ENCODE measurements at places on chromosomes 7 and 10.
A peak's percentile ranks its signal among the peaks of the same experiment; 100 is the strongest.

DNA sequence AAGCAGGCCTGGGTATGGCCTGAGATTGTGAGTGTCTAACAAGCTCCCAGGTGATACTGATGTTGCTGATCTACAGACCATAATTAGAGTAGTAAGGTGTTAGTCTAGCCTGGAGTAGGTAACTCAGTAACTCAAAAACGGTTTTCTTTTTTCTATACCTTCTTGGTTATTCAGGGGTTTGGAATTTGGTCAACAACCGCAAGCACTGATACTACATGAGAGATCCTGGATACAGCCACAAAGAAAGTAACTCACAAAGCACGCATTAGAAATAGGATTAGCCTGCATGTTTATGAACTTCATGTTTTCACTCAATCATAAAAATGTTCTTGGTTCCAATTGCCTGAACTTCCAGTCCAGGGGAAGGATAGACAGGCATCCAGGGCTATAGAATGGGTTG lies 803.5 kb downstream of the MAGI2 start:
- no peak for DNase-seq

GRCh38 chr10:59750155-59750945 lies 2.9 kb downstream of the MRLN start:
- DNase-seq = no peak

DNA sequence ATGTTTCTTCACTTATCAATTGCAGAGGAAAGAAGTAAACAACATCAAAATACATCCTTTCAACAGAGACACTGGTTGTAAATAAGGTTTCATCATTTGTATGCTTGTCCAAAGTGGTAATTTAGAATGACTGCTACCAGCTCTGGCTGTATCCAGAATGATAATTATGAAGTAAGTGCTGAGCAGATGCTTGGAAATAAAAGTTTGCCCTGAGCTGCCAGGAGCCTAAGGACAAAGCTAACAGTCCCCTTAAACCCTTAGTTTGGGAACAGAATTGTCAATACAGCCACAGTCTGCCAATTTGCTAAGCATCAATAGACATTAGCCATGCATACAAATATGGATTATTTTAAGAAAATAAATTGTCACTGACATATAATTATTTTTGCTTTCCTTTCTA lies 147.0 kb upstream of the SLC13A1 start:
- no peak for DNase-seq

- DNase-seq = no peak
Measured at GRCh38 chr7:94178230-94178629, 174.1 kb upstream of the BET1 start.

DNA sequence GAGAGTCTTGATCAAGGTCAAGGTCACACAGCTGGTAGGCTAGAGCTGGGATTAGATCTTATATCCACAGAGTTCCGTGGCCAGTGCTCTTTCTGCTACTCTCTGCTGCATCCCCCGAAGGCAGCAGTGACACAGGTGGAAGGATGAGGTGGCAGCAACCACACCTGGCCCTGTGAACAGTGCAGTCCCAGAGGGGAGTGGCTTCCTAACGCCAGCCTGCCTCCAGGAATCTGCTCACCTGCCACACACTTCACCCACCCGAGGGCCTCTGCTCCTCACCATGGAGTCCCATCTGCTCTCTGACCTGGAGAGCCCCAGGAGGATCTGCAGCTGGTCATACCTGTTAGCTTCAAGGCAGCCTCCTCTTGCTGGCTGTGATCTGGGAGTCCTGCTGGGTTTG lies 484.2 kb downstream of the PLXNA4 start:
- DNase-seq = no peak

DNA sequence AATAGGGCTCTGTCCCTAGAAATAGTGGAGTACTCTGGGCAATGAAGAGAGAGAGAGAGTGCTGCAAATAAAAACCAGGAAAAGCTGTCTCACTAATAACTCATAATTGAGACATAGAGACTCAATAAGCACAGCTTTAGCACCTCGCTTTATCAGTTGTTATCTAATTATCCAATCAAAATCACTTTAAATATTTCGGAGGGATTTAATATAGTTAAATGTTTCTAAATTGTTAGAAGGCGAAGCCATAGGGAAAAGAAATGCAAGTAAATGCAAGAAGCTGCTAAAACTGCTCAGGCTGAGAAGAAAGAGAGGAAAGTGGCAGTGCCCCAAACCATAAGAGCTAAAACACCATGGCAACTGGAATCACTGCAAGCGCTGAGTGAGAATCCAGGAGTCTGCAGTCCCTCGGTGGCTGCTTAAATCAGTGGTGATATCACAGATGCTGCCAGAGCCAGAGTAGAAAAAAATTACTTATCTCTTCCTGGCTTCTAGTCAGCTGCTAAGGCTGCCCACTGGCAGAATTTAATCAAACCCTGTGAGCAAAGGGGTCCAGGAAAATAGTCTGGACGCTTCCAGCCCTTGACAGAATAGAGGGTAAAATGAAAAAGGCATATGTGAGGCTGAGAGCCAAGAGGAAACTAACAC lies 150.4 kb upstream of the CHRM2 start:
- DNase-seq = no peak

DNA sequence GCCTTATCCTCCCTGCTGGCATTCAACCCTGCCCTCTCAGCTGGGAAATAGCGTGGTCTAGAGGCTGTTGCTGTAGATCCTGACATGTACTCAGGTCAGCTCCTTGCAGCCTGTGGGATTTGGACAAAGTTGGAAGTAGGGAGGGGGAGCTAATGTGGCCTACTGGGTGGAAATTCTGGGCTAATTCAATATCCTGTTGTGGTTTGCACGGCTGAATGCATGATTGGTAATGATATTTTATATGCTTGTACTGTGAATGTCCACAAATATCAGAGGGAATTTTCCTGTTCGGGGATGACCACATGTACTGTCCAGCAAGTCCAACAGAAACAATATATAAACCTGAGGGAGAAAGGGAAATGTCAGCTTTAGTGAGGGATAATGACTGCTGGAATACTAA lies 22.1 kb upstream of the NPVF start:
- DNase-seq = no peak

DNA sequence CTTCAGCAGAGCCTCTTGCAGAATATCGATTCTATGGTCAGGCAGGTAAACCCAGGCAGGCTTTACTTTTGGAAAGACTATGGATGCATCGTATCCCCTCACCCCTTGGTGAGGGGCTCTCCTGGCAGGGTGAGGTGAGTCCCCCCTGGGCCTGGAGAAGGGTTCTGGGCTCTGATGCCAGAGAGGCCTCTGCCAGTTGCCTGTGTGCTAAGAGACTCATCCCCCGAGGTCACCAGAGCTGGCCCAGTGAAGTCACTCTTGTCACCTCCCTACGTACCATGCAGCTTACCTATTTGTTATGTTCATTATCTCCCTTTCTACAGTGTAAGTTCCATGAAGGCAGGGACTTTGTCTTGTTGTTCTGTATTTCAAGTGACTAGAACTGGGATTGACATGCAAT lies 51.3 kb downstream of the TSPAN15 start:
- DNase-seq = no peak

DNA sequence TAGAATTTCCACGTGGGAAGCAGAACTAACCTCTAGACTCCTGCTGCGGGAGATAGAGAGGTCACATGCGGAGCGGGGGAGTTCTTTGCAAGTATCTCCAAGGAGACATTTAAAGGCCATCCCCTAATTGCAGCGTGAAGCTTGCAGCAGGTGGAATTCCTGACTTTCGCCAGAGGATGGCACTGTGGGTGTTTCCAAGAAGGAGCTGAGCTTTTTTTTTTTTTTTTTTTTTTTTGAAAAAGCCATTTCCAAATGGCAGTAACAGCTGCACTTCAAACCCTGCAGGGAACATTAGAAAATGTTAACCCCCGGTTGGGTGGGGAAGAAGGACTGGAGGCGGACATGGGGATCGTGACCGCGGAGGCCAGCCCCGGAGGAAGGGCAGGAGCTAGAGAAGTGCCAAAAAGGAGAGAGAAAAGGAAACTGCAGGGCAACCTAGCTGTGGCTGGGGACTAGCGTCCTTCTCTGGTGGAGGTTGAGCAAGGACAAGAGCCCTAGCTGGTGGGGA lies 487.7 kb downstream of the TYW1 start:
- DNase-seq = peak; percentile 59

- DNase-seq = no peak
Measured at GRCh38 chr10:132364594-132364970, 32.4 kb upstream of the PWWP2B start.

GRCh38 chr7:139901056-139901795 lies 72.2 kb downstream of the TBXAS1 start:
- no peak for DNase-seq

- no peak for DNase-seq
Measured at GRCh38 chr7:128112018-128112780, 81.0 kb upstream of the LRRC4 start.

DNA sequence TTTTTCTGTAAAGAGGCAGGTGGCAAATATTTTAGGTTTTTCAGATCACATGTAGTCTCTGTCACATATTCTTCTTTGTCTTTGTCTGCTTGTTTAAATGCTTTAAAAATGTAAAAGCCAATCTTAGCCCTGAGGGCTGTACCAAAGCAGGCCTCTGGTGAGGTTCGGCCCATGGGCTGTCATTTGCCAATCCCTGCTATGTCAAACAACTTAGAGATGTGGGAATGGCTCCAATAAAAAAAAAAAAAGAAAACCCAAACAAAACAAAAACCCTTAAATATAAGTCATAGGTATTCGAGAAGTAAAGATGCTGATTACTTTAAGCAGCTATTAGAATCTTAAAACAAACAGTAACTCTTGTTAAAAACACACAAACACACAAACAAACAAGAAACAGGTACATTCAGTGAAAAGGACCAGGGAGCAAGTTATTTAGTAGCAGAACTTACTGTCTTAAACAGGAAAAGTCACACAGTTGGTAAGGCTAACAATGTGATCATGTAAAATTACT lies 61.4 kb upstream of the NAMPT start:
- no peak for DNase-seq

DNA sequence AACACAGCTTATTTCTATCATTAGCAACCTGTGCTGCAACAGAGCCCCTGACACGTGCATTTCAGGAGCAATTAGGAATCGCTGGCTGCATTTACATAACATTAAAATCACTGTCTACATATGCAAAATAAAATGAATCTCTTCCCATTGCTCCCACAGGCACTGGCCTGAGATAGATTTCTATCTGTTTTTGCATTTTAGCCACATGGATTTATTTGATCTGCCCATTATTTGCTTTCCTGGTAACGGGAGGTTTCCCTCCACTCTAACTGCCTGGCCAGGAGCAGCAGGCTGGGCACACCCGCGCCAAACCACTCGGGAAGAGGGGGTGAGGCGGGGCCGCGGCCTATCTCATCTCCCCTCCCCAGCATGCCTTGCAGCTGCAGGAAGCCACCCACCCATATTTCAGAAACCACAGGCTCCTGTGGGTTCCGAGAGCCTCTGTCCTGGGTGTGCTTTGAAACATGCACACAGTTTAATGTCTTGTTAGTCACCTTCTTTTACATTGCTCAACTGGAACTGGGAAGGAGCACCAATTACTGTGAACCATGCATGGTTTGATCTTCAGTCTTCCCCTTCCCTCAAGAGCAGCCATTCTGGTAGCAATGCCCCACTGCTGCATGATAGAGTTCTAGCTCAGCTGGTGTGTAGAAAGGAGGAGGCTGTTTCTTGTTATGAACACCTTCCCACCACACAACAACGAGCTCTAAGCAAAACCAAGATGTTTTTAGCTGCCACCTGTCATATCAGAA lies 37.7 kb upstream of the IKZF1 start:
- DNase-seq = peak; percentile 84

DNA sequence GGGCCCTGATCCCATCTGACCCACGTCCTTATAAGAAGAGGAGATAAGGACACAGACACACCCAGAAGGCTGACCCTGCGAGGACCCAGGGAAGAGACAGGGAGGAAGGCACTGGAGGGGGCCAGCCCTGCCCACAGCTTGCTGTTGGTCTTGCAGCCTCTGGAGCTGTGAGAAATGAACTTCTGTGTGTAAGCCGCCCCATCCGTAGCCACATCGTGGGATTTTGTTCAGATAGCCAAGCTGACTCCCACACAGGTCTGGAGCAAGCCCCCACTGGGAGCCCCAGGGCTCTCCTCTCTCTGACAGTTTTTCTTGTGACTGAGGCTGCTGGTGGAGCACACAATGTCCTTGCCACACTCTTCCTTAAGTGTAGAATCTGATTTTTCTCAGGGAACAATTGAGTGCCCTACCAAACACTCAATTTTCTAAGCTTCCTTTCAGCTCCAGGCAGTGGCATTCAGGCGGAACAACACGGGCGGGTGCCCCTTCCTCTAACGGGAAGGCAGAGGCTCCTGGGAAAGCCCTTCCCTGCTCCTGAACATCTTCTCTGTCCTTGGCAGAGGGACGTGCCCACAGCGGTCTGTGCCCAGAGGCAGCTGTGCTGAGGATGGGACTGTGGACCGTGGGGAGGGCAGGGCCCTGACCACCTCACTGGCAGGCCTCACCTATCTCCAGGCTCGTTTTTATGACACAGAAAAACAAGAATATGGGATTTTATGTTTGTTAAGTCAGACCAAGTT lies 160.6 kb upstream of the SHH start:
- no peak for DNase-seq

DNA sequence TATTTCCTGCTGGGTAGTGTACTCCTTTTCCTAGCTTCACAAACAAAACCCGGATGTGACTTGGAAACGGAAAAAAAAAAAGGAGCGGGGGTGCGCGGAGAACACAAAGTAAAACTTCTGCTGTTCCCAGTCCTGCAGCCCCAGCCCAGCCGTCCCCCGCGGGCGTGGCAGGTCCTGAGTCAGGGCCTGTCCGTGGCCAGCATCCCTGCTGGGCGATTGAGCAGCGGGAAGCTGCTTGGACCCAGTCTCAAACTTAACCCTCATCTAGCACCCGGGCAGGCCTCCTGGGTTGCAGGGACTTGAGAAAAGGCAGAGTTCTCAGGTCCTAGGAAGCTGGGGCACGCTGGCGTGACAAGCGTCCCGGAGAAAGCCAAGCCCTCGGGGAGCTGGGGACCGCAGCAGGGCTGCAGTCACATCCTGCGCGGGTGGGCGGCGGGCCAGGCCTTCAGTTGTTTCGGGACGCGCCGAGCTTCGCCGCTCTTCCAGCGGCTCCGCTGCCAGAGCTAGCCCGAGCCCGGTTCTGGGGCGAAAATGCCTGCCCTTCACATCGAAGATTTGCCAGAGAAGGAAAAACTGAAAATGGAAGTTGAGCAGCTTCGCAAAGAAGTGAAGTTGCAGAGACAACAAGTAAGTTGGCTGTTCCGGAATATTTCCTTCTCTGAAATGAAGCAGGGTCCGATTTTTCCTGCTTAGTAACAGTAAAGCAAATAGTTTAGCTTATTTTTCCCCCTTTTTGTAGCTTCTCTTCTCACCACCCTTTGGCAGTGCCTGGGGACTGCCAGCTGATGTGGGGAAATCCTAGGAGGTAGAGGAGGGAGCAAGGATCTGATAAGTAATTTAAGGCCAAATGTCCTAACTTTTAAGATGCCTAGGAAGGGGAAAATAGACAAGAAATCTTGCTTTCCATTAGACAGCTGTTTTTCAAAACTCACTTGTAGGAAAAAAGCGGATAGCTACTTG lies at the start of gene GNG11:
TSS of gene GNG11 (plus strand) at position 129 of the 960 bp plus-strand sequence. CDS start at position 532, 403 bp downstream.
- peak; percentile 47 for DNase-seq

DNA sequence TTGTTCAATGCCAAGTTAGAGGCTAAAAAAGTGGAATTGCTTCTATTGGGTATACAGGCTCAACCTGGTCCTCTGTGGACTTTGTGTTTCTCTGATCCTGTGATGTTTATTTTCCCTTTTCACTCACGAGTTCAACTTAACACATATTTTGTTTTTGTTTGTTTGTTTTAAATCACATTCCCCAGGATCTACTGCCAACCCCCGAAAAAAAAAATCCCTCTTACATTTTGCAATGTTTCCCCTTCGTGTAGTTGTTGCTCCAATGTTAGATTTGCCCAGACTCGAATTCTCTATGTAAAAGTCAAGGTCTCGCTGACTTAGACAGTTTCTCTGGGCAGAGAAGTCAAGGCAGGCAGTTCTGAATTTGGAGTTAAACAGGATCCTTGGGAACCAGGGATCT lies 876.4 kb downstream of the CCSER2 start:
- no peak for DNase-seq

Measured in activated naive CD4-positive, alpha-beta T cell treated with anti-CD3 and anti-CD28 coated beads for 36 hours (primary cell).